NCI-H446 (cell line): ENCODE measurements at places on chromosomes 16 and 17.

- DNase-seq = no peak
Measured at GRCh38 chr17:48754500-48755261, 26.1 kb upstream of the HOXB13 start.

DNA sequence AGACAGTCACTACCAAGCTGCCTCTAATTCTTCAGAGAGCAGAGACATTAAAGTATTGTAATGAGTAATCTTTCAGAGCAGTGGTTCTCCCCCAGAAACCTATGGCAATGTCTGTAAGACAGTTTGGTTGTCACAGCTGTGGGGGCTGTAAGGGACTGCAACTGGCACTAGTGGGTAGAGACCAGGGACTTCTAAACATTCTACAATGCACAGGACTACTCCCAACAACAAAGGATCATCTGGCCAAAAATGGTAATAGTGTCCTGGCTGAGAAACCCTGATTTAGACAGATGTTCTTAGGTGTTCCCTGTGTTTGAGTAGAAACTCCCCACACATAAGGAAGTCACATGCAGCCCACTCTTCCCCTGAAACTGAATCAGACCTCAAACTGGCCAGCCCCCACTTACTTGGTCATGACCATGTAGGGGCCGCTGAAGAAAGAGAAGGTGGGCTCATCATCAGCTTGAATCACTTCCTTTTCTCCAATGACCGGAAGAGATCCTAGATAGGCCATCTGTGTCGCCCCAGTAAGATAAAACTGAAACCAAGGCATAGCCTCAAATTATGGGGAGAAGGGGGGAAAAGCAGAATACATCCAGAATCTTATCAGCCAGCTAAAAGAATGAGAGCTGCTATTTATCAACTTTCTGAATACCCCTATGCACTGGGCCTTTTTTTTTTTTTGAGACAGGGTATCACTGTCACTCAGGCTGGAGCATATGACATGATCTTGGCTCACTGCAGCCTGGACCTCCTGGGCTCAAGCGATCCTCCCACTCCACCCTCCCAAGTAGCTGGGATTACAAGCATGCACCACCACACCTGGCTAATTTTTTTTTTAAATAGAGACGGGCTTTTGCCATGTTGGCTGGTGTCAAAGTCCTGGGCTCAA is 75.8 kb downstream of the TEX14 start:
- DNase-seq = no peak

DNA sequence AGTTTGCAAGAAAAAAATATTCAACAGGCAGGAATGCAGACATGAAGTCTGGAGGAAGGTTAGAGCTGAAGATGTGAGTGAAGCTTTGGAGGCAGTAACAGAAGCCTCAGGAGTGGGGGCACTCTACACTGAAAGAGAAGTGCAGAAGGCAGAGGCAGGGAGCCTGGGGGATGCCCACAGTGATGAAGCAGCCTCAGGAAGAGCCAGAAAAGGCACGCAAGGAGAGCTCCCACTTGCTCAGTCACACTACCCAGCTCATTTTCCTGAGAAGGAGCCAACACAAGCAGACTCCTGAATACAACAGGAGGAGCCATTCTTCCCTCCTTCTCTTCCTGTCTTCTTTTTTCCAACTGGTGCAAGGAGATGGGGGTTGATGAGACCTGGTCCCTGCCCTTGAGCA is 45.1 kb upstream of the DNAH9 start:
- no peak for DNase-seq

DNA sequence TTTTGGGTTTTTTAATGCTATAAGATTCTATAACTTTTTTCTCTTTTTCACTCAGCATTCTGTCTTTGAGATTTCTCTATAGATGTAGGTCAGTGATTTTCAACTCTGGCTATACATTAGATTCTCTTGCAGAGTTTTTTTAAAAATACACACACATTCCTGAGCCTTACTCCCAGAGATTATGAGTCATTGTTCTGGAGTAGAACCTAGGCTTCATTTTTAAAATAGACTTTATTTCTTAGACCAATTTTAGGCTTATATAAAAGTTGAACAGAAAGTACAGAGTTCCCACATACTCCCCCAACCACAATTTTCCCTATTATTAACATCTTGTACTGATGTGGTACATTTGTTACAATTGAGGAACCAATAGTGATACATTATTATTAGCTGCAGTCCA is 63.3 kb downstream of the CYB561 start:
- DNase-seq = no peak

DNA sequence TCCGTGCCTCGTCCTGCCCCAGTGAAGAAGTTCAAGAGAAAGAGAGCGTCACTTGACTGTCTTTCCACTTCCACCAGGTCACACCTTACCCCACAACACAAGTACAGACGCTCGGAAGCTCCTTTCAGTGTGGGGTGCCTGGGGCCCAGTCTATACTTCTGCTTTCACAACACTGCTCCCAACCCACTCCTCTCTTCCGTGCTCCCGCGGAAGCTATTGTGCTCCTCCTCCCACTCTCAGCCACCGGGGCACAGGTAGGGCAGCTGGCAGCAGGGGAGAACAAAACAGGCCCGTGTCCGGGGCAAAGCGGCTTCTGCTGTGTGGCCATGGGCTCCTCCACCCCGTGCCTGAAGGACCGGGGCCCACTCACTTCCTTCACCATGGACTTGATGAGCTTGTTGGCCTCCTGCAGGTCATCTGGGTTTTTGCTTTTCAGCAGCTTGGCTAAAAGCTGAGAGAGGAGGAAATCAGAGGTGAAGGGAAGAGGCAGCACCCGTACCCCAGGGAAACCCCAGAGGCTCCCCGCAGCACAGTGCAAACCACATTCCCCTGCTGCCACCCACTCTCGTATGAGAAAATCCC is 18.9 kb downstream of the GGA3 start:
- no peak for DNase-seq

GRCh38 chr16:28062847-28063521 is 530 bp downstream of the GSG1L start:
- DNase-seq = no peak

GRCh38 chr17:43352579-43353331 is 46.0 kb upstream of the ARL4D start:
- no peak for DNase-seq

DNA sequence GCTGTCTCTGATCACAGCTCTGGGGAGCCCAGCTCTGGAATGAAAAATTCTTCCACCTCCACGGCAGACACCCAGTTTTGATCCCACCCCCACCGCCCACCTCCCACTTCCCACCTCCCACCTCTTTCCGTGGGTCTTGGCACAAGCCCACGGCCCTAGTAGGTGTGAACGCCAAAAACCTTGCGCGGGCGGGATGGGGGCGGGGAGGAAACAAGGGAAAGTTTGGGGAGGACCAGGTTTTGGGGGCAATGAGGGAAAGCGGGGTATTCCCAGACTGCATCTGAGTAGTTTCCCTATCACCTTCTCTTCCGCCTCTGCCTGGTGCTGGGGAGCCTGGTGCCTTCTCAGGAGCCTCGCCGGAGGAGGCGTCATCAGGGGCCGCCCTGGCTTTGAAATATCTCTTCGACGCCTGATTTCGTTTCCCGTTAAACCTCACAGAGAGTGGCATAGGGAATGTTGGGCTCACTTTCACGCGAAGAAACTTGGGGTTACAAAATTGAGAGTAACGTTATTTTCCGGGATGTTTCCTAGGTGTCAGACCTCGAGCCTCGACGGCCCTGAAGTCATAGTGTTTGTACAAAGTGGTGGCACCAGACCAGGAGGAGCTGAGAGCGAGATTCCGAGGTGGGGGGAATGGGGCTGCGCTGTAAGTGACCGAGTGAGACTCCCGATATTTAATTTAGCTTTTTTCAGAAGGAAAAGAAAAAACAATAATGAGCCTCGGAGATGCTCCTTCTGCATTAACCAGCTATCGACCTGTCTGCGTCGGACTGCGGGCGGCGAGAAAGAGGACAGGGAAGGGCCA is 1.6 kb upstream of the IRX3 start:
- DNase-seq = no peak

GRCh38 chr17:258045-258734 is 76.7 kb upstream of the DOC2B start:
- no peak for DNase-seq

- DNase-seq = no peak
Measured at GRCh38 chr17:55584055-55584685, 72.9 kb upstream of the SMIM36 start.

DNA sequence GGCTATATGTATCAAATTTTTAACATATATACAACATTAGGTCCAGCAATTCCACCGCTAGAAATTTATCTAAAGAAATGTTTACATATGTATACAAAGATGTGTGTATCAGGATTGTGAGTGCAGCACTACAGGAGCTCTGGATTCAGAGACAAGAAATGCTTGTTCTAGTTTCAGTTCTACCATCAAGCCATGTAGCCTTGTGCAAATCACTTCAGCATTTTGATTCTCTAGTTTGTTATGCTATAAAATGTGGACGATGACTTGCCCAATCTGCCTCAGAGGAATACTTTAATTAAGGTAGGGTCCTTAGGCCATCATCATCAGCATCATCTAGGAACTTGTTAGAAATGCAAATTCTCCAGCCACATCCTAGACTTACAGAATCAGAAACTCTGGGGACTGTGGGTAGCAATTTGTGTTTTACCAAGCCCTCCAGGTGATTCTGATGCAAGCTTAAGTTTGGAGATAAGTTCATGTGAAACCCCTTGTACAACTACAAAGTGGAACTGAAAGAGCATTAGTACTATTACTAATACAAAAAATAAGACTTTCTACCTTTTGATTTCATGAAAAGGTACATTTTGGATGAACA is 131.2 kb upstream of the CORO6 start:
- DNase-seq = no peak

GRCh38 chr17:27430882-27431491 is 25.3 kb upstream of the KSR1 start:
- no peak for DNase-seq

- no peak for DNase-seq
Measured at GRCh38 chr16:82653550-82654511, 27.1 kb downstream of the CDH13 start.

DNA sequence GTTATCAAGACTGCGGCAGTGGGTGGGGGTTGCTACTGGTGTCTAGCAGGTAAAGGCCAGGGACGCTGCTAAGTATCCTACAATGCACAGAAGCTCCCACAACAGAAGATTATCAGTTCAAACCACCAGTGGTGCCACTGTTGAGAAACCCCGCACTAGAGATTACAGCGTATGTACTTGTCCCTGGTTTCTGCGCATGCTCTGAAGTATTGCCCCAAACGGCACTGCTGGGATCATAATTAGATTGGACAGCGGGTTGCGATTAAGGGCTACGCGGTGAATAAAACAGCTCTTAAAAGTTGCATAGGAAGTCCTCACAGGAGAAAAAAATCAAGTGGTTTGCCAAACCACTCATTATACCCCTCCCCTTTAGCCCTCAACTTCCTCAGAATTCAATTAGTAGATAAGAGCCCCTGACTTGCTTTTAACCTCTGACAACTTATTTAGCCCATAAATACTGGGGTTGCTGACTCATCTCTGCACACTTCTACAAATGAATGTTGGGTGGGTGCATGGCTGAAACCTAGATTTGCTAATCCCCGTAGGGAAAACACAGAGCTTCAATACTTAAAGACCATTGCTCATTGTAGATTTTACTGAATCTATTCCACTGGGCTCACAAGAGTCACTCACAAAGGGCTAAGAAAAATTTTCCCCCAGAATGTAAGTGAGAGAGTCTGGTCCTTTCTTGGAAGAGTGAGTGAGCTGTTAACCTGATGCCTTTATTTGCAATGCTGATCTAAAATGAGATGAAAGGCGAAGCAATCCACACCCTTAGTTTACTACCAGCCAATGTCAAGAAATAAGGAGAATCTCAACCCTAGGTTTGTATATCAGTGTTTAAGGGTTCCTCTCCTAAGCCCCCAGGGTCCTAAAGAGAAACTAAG is 91.8 kb downstream of the RGS9 start:
- DNase-seq = no peak

DNA sequence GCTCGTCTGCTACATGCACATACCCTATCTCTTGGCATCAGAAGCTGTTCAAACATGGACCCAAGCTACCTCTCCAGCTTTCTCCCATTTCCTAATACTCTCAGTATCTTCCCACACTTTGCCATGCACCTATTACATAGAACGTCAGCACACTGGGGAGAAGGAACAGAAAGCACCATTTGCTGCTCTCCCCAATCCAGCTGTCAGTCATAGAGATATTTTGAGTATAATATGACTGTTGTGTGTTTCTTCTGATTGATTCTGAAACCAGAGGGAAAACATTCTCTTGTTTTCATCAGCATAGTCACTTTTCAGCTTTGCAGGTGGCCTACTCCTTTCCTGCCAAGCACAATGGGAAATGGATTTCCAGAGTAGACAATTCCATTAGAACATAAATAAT is 107.1 kb downstream of the ADAMTS18 start:
- no peak for DNase-seq

- DNase-seq = no peak
Measured at GRCh38 chr17:50163843-50164696, 1.7 kb upstream of the SGCA start.

- no peak for DNase-seq
Measured at GRCh38 chr17:78057113-78057740, 71.3 kb downstream of the TMC6 start.

GRCh38 chr16:30953511-30954124 is 3.9 kb upstream of the SETD1A start:
- peak; percentile 85 for DNase-seq

GRCh38 chr17:39623356-39623950 is 3.3 kb upstream of the PPP1R1B start:
- DNase-seq = peak; percentile 57

GRCh38 chr17:34570506-34570905 is 8.9 kb upstream of the TMEM132E start:
- no peak for DNase-seq

DNA sequence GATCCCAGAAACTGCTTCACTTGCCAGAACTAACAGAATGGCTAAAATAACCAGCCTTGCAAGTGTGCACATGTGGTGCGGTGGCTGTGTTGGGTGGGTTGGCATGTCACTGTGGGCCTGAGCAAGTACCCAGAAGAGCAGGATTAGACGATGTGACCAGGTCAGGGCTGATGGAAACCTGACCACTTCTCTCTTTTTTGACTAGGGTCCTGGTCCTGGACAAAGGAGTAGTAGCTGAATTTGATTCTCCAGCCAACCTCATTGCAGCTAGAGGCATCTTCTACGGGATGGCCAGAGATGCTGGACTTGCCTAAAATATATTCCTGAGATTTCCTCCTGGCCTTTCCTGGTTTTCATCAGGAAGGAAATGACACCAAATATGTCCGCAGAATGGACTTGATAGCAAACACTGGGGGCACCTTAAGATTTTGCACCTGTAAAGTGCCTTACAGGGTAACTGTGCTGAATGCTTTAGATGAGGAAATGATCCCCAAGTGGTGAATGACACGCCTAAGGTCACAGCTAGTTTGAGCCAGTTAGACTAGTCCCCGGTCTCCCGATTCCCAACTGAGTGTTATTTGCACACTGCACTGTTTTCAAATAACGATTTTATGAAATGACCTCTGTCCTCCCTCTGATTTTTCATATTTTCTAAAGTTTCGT is 16.7 kb downstream of the ANKRD40 start:
- DNase-seq = no peak

- no peak for DNase-seq
Measured at GRCh38 chr17:15039366-15039765, 225.8 kb downstream of the PMP22 start.

GRCh38 chr17:32287804-32288511 is 22.3 kb downstream of the RHBDL3 start:
- DNase-seq = no peak
